Activated CD4-positive, alpha-beta T cell treated with anti-CD3 and anti-CD28 coated beads, Interleukin-2, amount 10 ng/mL, durations not matched to agents 7 days and 5 days (primary cell): ENCODE measurements at places on chromosomes 2 and 18.

DNA sequence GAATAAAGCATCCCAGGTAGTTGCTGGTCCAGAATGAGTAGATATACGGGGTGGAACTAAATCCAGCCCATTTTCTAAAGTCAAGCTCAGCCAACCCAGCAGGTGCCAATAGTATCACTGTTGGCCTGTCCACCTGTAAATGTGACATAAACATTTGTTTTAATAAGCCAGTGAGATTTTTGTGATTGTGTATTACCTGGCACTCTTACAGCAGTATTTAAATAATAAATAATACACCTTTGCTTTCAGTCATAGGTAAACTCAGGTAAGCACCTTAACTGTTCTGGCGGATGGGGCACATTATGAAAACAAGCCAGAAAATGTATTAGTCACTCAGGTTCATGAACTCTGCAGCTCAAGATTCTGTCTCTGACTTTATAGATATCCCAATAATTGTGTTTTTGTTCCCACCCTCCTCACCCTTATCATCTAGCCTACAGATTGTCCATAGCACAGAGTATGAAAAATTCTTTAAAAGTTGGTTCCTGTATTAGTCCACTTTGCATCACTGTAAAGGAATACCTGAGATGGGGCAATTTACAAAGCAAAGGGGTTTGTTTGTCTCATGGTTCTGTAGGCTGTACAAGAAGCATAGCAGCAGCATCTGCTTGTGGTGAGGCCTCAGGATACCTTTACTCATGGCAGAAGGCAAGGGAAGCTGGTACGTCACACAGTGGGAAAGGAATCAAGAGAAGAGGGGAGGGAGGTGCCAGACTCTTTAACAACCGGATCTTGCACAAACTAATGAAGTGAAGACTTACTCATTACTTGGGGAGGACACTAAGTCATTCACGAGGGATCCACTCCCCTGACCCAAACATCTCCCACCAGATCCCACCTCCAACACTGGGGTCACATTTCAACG is 73.0 kb upstream of the CYRIA start:
- no peak for DNase-seq

DNA sequence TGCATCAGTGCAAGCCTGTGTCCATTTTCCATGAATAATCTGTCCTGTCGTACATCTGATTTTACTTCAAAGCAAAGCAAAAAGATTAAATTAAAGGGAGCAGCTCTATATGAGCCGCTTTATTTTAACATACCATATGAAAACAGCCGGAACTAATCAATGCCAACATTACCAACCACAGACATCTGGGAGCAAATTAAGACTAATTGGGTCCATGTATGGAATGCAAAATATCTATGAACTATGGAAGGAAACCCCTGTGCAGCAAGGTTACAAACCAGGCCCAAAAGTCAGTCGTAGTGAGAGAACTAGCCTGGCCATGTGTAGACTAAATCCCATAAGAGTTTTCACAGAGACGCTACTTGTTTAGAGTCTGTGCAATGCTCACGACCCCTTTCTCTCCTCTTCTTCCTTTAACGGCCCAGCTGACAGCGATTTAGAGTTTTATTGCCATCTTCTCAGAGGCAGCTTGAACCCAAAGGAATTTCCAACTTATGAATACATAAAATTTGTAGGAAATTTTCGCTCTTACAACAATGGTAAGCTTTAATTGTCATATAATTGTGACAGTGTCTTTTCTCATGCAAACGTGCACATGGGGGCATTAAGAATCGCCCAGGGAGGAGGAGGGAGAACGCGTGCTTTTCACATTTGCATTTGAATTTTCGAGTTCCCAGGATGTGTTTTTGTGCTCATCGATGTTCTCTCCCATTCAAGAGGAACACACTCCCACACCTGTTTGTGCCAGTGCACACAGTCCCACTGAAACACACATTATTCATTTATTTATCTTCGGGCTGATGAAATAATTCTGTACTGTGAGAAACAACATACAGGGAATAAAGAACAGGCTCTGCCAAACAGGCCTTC is 52.9 kb upstream of the RPL31 start:
- no peak for DNase-seq

DNA sequence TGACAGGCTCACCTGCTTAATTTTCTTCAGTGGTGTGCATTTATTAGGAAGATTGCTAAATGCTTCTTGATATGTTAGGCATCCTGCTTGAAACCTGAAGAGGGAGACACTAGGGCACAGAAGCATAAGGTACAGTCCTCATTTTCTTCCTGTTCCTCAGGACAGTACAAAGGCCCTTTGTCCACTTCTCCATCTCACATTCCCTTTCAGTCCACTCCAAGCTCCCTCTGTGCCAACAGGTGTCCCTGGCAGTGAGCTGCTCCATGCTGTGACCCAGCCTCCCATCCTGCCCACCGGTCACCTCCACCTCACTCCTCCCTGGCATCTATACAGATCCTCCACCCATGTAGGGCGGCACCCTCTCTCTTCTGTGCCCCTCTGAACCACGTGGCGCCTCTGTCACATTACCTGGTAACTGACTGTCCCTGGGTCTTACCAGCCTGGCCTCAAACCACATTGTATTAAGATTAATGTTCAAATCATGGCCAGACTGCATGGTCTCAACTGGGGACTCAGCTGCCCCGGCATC is 162.8 kb downstream of the VAPA start:
- no peak for DNase-seq

- no peak for DNase-seq
Measured at GRCh38 chr2:45391866-45392265, 219.2 kb downstream of the SRBD1 start.

GRCh38 chr18:22302144-22302543 is 115.6 kb downstream of the CTAGE1 start:
- no peak for DNase-seq
